Keratinocyte (primary cell): ENCODE measurements at places on chromosomes 3 and 15.

DNA sequence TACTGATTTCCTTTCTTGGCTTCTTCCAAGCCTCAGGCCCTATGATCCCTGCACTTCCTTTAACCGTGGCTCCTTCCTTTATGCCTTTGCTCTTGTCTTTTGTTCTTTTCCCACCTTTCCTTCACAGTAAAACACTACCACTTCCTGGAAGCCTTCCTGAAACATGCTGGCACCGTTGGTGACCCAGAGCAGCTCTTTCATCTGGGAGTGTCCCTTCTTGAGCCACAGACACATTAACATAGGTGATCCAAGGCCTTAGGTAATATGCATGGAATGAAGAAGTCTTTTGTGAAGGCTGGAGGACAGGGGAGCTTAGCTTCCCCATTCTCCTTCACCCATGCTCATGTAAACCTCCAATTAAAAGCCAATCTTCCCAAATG is 39.4 kb downstream of the AMOTL2 start:
- H3K27ac ChIP-seq = no peak overlapping the region
- DNase-seq = no peak
- no peaks in the 10 kb centered on the region for H3K36me3 ChIP-seq
- no peaks in the 10 kb centered on the region for H3K27me3 ChIP-seq
- H3K4me1 ChIP-seq = peaks cover 65% of the 10 kb centered on the region
- H3K4me3 ChIP-seq = no peak overlapping the region

GRCh38 chr15:81516461-81516860 is 142.4 kb upstream of the TMC3 start:
- DNase-seq = no peak
- peaks cover 9% of the 10 kb centered on the region for H3K4me1 ChIP-seq
- H3K36me3 ChIP-seq = no peaks in the 10 kb centered on the region
- no peak overlapping the region for H3K4me3 ChIP-seq
- H3K27me3 ChIP-seq = no peaks in the 10 kb centered on the region

- H3K27me3 ChIP-seq = no peaks in the 10 kb centered on the region
- no peak overlapping the region for H3K27ac ChIP-seq
- no peak overlapping the region for H3K4me3 ChIP-seq
- no peak for DNase-seq
Measured at GRCh38 chr3:60998858-60999257, 252.4 kb downstream of the FHIT start.

DNA sequence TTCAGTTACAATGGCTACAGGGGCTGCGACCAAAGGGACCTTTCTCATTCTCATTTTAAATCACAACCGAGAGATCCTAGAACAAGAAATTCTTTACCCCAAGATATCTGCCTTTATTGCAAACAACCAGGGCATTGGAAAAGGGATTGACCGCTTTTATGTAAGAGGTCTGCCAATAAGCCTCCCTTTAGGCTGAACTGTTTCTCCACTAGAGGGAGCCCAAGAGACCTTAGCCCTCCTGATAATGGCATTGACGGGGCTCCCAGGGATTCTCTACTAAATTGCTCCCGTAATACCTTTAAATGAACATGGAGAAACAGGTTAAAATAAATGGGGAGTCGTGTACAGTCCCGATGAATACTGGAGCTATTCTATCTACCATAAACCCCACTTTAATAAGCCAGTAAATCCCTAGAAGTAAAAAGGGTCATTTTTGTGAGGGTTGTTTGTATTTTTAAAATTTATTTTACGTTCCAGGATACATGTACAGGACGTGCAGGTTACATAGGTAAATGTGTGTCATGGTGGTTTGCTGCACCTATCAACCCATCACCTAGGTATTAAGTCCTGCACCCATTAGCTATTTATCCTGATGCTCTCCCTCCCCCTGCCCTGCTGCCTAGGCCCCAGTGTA is 7.5 kb upstream of the IGSF10 start:
- H3K4me3 ChIP-seq = no peak overlapping the region
- no peaks in the 10 kb centered on the region for H3K36me3 ChIP-seq
- H3K27ac ChIP-seq = no peak overlapping the region
- no peaks in the 10 kb centered on the region for H3K4me1 ChIP-seq

DNA sequence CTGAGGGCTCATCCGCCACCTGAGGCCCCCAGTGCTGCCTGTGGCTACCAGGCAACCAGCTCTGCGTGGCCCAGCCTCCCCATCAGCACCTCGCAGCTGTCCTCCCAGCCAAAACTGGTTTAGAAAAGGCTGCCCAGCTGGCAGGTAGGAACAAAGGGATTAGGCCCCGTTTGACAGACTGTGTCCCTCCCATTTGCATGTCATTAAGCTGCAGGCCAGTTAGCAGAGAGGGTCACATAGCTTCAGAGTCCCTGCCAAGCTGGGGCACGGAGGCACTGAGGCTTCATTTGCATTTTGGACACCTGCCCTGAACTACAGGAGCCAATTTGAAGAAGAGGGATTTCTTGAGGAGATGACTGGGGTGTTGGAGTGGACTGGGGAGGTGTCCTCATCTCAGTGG is 177.9 kb downstream of the TLE3 start:
- H3K4me1 ChIP-seq = no peaks in the 10 kb centered on the region
- H3K4me3 ChIP-seq = no peak overlapping the region
- H3K27ac ChIP-seq = no peak overlapping the region
- H3K27me3 ChIP-seq = peaks cover 38% of the 10 kb centered on the region
- DNase-seq = no peak

DNA sequence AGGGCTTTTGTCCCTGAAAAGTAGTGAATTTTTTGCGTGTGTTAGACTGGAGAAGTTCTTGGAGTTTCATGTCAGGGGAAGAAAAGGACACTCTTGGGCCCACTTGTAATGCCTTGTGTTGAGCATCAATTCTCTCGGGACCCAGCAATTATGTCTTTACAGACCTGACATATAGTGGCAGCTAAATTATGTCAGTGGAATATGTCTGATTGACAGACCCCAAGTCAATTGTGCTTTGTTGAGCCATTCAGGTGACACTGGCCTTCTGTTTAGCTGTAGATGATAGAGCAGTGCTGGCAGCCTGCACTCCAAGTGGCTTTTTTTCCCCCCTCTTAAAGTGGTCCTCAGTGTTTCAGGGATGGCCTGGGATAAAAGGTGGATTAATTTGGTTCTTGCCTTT is 112.1 kb upstream of the AGBL1 start:
- H3K36me3 ChIP-seq = no peaks in the 10 kb centered on the region
- H3K4me1 ChIP-seq = no peaks in the 10 kb centered on the region
- H3K4me3 ChIP-seq = no peak overlapping the region

DNA sequence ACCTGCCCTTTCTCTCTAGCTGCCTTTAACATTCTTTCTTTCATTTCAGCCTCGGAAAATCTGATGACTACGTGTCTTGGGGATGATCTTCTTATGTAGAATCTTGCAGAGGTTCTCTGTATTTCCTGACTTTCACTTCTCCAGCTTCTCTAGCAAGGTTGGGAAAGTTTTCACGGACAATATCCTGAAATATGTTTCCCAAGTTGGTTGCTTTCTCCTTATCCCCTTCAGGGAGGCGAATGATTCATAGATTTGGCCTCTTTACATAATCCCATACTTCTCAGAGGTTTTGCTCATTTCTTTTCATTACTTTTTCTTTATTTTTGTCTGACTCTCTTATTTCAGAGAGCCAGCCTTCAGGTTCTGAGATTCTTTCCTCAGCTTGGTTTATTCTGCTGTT is 62.1 kb upstream of the CCDC54 start:
- no peak overlapping the region for H3K4me3 ChIP-seq
- no peaks in the 10 kb centered on the region for H3K36me3 ChIP-seq
- no peak for DNase-seq
- no peaks in the 10 kb centered on the region for H3K4me1 ChIP-seq
- H3K27ac ChIP-seq = no peak overlapping the region

DNA sequence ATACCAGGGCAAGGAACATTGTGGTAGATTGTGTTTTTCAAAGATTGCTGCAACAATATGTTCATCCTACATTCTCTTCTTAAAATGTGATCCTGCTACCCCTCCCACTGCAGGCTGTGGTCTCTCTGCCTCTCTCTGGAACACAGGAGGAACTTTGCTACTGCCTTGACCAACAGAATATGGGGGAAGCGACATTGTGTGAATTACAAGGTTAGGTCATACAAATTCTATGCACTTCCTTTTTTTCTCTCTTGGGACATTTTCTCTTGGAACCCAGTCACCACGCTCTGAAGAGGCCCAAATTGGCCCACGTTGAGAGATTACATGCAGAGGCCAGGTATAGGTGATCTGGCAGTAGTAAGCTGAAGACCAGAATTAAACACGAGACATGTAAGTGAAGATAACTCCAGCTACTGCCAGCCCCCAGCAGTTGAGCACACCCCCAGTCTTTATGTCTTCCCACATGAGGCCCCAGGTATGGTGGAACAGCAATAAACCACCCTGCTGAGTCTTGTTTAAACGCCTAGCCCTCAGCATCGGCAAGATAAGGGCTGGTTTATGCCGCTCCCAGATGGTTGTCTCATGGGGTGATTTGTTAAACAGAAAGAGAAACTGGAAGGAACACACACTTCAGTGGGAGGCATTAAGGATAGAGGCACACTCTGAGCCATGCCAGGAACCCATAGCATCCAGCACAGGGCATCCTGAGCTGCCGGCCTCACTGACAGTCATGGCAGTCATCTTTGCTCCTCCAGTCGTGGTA is 59.9 kb downstream of the FAM43A start:
- no peak overlapping the region for H3K27ac ChIP-seq
- no peak for DNase-seq
- peaks cover 7% of the 10 kb centered on the region for H3K27me3 ChIP-seq
- H3K4me3 ChIP-seq = no peak overlapping the region
- H3K36me3 ChIP-seq = no peaks in the 10 kb centered on the region
